Activated gamma-delta T cell treated with Interleukin-2 at 50 U/mL for 16 hours (primary cell): ENCODE measurements at places on chromosomes 2 and 18.

DNA sequence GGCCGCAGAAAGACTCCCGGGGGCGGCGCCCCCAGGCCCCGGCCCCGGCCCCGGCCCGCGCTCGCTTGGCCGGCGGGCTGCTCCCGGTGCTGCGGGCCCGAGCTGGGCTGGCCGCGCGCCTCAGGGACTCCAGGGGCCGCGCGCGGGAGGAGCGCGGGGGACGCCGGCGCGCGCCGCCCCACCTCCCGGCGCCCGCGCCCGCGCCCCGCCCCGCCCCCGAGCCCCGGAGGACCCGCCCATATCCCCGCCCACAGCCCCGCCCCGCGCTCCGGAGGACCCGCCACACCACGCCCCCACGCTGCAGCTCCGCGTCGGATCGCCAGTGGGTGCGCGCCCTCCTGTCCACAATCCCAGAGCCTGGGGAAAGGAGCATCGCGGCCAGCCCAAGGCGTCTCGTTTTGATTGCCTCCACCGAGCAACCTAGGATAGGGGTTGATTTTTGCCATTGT lies at the start of gene PARD6G:
TSS of gene PARD6G (minus strand) at position 122 of the 449 bp plus-strand sequence. CDS start 166 bp downstream, outside the sequence.
- peak; percentile 48 for DNase-seq

DNA sequence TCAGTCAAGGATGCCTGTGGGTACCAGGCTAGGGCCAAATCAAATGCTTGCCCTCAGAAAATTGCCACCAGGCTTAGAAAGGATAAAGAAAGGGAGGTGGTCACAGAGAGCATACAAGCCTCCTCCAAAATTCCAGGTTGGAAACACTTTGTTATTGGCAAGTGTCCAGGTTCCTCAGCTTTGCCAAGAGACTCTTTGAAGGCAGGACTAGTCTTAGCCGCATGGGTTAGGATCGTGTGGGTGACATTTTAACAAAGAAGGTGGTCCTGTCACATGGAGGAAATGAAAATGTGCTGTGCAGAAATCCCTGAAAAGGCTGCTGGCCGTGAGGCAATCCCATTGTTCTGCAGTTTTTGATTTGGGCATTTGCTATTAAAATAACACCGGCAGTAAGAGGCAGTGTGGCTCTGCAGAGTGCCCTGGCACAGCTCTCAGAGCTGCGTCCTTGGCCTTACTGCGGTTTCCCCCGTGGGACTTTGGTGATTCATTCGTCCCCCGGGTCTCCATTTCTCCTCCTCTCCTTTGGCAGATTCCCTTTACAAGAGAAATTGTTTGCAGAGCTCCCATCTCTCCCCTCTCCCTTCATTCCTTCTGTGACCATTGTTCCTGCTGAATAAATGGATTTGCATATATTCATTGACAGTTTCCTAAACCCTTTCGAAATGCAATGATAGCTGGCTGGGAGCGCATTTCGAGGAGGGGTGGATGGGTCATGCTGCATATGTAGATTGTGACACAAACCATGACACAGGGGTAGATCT lies 187.3 kb downstream of the VAPA start:
- DNase-seq: no peak

GRCh38 chr2:227939271-227940027 lies 68.0 kb downstream of the DAW1 start:
- DNase-seq: no peak

DNA sequence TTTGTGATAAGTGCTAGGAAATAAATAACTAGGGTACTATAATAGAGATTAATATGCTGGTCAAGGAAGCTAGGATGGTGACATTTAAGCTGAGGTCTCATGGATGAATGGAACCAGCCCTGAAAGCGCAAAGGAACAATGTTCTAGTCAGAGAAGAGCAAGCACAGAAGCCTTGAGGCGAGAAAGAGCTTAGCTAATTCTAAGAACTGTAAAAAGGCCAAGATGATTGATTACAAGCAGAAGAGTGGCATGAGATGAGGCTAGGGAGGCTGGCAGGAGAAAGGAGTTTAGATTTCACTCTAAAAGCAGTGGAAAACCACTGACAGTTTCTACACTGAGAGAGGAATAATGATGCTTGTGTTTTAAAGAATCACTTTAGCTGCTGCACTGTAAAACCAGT lies 3.4 kb upstream of the YIPF4 start:
- no peak for DNase-seq

DNA sequence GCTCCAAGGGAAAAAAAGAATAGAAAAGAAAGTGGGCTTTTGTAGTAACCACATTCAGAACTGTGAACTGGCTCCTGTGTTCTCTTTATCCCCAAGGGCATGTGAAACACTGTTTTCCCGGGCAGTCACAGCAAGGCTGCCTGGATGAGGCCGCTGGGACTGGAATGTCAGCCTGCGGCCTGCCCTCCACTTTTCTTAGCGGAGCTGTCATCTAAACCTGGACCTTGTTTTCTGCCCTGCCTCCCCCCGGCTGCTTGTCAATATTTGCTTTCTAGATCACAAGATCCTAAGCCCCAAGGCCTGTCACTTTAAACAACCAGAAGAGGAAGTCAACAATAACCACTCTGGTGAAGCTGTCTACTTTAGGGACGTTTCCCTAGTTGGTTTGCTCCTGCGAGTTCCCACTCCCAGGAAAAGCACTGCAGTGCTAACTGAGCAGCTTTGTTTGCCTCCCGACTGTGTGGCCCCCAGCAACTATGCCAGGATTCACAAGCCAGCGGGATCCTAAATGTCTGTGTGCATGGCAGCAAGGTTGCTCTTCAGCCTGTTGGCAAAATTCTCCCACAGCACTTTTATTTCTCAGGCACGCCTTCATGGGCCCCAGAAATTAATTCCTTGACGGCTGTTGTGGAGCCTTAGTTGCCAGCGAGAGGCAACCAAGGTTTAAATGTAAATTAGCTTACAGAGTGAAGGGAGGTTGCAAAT lies 30.6 kb downstream of the SOWAHC start:
- DNase-seq: no peak

DNA sequence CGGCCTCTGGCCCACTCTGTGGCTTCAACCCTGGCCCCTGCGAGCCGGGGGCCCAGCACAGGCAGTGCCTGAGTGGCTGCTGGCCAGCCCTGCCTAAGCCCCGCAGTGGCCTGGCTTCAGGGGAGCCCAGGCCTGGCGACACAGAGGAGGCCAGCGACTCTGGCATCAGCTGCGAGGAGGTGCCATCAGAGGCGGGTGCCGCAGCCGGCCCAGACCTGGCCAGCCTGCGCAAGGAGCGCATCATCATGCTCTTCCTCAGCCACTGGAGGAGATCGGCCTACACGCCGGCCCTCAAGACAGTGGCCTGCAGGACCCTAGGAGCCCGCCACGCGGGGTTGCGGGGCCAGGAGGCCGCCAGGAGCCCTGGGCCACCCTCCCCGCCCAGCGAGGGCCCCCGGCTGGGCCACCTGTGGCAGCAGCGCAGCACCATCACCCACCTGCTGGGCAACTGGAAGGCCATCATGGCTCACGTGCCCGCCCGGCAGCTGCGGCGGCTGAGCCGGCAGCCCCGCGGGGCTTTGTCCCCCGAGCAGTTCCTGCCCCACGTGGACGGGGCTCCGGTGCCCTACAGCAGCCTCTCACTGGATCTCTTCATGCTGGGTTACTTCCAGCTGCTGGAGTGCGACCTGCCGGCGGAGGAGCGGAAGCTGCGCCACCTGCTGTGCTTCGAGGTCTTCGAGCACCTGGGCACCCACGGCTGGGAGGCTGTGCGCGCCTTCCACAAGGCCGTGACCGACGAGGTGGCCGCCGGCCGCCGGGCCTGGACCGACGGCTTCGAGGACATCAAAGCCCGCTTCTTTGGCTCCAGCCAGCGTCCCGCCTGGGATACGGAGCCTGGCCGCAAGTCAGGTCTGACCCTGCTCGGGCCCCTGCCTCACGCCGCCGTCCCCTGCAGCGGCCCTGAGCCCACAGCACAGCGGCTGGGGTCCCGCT lies 7.5 kb upstream of the KLHL30 start:
- no peak for DNase-seq

GRCh38 chr2:239717319-239717675 lies 307.8 kb downstream of the NDUFA10 start:
- no peak for DNase-seq

- DNase-seq: no peak
Observed at GRCh38 chr18:6015364-6015763, 120.0 kb upstream of the TMEM200C start.

- DNase-seq: no peak
Observed at GRCh38 chr2:38973266-38973665, 83.6 kb downstream of the ARHGEF33 start.

GRCh38 chr2:23859983-23860382 lies 66.9 kb downstream of the ATAD2B start:
- no peak for DNase-seq

DNA sequence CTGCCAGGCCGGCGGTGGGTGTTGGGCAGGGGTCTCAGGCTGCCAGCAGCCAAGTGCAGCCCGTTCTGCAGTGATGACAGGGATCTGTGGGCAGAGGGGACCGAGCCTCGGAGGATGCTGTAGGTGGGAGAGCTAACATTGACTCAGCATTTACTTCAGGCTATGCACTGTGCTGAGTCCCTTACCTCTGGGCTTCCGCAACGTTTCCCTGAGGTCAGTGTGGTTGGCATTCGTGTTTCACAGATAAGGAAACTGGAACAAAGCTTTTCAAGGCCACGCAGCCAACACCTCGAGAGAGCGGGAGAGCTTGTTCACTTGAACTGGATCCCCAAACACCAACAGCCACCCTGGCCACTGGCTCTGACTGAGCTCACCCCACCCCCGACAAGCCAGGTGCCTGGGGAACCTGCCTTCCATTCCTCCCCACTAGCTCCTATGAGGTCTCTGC lies 839 bp upstream of the GPR148 start:
- no peak for DNase-seq

- no peak for DNase-seq
Observed at GRCh38 chr18:76506395-76506794, 11.4 kb upstream of the ZNF516 start.

- no peak for DNase-seq
Observed at GRCh38 chr2:200845194-200845593, 19.3 kb downstream of the CLK1 start.

DNA sequence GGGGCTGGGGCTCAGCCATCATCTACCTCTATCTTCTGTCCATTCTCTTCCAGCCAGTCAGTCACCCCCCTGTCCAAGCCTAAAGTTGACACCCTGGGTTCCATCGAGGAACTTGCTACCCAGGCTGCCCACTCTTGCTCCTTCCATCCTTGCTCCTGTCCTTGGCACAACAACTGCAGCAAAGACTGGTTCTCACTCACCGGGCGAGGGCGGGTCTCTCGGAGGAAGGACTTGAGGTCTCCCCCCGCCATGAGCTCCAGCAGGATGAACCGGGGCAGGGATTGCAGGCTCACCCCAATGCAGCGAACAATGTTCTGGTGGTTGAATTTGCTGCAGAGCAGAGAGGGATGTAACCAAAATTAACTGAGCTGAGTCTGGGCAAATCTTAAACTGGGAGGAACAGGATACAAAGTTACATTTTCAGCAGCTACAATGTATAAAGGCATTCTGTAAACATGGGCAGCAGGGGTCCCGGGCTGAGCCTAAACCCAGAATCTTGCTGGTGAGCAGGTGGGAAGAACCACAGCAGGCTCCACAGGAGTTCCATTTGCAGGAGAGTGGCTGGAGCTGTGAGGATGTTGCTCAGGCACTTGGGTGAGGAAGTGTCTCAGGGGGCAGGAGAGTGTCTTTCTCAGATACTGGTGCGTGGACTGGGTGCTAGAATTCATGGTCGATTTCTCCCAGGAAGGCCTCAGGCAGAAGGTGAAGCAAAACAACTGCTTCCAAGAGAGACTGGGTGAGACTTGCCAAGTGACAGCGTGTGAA lies 105.5 kb downstream of the CLIP4 start:
- DNase-seq: no peak

DNA sequence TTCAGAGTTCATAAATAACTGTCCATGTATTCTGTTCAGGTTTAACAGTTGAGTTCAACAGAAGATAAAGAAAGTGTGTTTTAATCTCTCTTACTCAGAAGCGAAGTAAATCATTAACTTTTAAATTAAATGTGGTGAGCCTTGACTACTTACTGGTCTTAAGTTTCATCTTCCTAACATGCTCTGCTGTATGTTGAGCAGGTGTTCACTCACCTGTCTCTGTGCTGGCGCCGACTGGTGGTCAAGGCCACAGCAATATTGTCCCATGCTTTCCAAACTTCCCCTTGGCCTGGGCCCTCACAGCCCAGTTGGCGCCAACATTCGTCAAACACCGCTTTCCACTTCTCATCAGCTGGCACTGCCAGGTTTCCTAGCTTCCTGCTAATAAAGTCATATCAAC lies 17.0 kb upstream of the MPP4 start:
- no peak for DNase-seq

DNA sequence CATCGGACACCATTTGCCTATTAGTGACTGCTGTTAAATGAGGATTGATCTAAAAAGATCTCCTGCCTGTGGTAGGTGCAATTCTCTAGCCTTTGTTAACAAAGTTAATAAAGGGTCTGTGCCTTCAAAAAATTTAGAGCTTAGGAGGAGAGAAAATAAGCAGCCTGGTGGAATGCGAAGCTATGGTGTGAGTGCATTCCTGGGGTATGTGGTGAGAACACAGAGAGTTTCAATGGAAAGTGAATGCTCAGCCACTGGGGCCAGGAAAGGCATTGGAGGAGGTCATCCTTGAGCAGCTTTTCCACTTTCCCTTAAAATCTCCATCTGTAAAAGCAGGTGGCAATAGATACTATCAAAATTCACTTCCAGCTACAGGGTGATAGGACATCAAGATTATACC lies 331.2 kb upstream of the LRATD1 start:
- no peak for DNase-seq

DNA sequence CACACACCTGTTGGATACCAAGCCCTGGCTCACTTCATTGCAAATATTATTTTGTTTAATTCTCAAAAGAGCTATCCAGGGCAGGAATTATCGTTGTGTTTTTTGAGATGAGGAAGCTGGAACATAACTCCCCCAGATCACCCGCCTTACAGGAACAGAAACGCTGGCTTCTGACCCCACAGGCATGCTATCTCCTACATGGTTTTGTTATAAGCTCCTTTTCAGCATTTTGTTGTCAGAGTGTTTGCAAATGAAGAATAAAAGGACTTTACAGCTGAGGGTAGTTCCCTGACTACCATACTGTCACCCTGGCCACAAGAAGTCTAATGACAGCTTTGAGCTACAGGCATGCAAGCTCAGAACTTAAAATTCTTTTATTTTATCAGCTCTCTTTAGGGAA lies 62.0 kb upstream of the MRPS9 start:
- no peak for DNase-seq

GRCh38 chr2:233915128-233915527 lies 2.0 kb upstream of the TRPM8 start:
- no peak for DNase-seq

- DNase-seq: no peak
Observed at GRCh38 chr2:29374823-29375222, 259.6 kb downstream of the CLIP4 start.

GRCh38 chr18:45108754-45109153 lies 428.1 kb downstream of the SETBP1 start:
- no peak for DNase-seq
